ENCODE measurements at places on chromosomes 7 and 10.
A peak's percentile ranks its signal among the peaks of the same experiment; 100 is the strongest.

GRCh38 chr7:30549931-30550493 lies 44.7 kb upstream of the GARS1 start:
- DNase-seq = no peak

DNA sequence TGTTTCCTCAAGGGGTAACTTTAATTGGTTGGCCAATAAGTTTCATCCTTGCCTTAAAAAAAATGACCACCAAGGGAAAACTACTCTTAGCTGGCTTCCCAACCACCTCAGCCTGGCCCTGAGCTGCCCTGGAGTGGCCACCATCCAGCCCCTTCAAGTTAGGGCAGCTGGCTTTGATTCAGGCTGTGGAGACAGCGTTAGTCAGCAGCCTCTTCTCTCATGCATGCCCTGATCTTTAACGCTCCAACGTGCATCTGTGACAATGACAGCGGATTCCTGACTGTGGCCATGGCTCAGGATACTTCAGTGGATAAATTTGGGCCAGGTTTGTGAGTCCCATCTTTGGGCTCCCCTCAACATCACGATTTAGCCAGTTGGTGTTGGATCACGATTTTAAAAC lies 111.6 kb downstream of the RBM20 start:
- no peak for DNase-seq

DNA sequence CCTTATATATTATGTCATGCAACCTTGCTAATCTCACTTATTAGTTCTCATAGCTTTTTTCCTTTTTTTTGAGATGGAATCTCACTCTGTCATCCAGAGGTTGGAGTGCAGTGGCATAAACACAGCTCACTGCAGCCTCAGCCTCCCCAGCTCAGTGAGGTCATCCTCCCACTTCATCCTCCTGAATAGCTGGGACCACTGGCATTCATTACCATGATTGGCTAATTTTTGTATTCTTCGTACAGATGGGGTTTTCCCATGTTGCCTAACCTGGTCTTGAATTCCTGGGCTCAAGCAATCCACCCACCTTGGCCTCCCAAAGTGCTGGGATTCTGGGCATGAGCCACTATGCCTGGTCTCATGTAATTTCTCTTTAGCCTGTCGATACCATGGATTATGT lies 89.1 kb upstream of the TRIM24 start:
- DNase-seq = no peak

DNA sequence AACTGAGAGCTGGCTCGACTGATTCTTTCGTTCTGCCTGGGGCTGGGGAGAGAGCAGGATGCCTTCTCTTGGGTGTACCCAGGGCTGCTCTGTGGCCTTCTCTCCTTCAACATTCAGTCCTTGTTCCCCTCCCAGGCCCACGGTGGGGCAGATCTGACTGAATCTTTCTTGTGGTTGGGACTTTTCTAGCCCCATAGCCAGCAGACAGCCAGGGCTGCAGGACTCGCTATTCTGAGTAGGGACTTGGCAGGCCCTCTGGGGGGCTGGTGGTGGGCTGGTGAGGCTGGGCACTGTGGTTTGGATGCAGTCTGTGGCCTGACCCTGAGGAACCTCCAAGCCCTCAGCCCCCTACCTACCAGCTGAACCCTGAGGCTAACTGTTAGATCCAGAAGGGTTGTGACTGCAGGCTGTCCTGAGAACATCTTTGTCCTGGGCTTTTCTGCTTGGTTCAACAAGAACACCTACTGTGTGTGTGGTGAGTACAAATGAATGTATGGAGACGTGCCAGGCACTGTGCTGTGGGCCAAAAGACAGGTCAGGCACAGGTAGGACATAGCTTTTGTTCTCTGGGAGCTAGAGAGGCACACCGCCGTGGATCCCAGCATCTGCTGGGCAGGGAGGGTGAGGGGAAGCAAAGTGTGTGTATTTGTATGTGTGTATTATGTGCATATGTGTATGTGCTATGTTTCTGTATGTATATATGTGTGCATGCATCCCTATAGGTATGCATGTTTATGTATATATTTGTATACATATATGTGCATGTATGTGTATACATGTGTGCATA lies 2.1 kb upstream of the PALD1 start:
- DNase-seq = no peak

- DNase-seq = no peak
These were observed 75.6 kb upstream of the LYZL2 start for GRCh38 chr10:30705101-30705624.

DNA sequence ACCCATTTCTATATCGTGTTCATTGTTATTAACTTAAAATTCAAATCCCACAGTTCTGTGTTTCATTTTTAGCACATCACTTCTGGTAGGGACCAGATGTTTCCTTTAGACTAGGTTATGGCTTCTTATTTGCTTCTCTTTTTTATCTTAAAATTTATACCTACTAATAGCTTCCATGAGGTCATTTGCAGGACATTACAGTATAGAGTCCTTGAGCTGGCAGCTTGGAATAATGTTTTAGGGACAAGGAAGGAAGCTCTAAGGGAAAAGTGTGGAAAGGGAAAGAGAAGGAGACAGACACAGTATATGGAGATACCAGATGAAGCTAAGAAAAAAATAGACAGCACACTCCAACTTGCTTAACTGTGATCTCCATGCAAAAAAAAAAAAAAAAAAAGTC lies 48.8 kb upstream of the CD36 start:
- DNase-seq = no peak

DNA sequence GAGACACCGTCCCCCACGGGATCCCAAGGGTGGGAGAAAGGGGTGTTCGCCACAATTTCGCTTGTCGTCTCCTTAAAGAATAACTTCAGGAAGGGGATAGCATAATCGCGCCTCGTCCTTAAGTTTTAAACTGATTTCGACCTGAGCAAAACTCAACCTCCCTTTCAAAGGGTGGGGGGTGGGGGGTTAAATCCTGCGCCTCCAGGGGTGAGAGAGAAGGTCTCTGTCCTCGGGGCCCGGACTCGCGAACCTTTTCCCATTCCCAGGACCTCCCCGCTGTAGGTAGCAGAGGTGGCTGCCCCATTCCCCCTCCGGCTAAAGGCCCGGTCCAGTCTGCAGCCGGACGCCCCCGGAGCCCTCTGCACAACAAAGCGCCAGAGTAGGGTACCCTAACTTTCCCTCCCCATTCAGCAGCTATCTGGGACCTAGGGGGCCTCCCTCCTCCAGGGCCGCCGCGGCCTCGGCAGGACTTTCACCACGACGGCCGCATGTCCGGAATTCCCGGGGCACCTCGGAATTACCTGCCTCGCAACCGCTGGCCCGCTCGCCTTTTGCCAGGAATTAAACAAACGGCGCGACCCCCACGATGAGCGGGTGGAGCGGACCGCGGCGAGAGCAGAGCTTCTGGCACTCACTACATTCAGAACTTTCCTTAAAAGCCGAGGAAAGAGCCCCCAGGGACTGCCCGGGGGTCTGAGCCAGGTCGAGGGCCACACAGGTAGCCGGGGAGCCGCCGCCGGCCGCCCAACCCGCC lies 1.7 kb downstream of the CDK6 start:
- no peak for DNase-seq

DNA sequence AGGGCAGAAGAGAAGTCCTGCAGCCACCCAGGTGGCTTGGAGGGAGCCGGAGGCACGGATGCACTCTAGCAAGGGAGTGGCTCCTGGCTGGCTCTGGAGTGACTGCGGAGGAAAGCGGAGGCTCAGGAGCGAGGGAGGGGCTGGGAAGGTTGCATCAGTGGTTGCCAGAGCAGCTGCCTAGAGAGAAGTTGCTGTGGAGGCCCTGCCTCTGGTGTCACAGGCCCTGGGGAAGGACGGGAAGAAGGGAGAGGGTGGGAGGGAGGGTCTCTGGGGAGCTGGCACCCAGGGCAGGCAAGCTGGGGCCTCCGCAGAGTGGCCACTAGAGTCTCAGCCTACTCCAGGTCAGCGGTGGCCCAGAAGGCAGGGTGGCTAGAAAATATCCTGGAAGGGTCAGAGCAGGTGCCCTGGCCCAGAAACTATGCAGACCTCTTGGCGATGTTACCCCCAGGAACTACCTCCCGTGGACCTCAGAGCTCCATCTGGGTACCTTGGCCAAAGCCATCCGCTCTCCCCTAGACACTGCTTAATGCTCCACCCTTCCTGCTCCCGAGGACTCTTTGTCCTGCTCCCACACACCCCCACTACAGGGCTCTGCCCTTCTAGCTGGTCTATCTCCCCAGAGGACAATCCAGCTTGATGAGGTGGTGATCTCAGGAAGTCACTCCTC lies 164.3 kb downstream of the NRF1 start:
- no peak for DNase-seq

DNA sequence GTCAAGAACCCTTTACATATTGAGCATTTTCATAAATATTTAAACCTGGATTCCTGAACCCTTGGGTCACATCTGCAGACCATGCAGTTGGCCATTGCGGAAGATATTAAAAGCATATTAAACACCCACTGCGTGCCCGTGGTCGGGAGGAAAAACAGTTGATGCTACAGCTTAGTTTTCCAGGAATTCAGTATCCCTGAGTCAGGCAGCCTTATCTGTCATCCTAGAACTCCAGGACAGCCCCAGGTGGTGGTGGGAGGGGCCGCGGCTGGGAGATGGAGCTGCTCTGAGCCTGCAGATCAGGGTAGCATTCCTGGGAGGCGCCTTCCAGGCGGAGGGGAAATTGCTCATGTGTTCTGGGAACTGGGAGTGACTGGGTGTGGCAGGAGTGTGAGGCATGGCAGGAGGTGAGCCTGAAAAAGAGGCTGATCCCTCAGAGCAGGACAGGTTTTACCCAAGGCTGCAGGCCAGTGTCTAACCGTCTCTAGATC lies 222.9 kb upstream of the SH2B2 start:
- DNase-seq = no peak

DNA sequence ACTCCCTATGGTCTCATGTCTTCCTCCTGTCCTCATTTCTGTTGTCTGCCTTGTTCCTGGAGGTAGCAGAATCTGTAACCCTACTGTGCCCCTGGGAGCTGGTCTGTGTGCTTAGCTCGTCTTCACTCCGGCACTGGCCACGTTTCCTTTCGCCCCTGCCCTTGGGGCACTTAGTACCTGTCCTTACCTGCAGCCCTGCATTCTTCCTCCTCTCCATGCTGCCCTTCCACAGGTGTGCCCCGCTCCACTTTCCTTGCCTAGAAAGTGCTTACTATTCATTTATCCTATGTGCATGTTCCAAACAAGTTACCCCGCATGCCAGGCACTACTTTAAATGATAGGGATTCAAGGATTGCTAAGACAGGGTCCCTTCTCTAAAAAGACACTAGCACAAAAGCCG lies 199.9 kb upstream of the ZMIZ1 start:
- DNase-seq = no peak

DNA sequence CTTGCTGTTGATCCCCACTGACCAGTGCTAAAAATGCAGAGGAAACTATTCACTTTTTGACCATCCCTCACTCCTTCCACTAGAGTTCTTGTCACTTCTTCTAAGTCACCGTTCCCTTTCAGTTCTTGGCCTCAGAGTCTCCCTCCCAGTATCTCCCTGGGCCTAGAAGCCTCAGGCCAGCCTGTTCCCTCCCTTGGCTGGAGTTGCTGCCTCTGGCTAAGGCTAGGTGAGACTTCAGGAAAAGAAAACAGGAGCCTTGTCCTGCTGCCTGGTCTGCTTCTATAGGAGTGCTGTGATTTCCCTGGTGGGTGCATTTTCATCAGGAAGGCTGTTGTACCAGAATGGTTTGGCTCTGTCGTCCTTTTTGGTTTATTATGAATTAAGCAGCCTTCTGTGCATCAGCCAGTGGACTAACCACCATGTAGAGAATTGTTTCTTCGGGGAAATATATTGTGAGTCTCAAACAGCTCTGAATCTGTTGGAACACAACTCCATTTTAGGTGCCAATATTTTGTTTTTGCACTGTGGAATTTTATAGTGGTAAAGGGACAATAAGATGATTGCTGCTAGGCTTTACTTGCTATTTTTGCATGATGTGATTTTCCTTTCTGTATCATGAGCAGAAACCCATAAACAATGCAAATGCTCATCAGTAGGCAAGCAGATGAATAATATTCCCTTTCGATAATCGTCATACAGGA lies 233.4 kb upstream of the FZD1 start:
- DNase-seq = no peak

- DNase-seq = no peak
These were observed 60.1 kb downstream of the SHTN1 start for GRCh38 chr10:116944911-116945310.

DNA sequence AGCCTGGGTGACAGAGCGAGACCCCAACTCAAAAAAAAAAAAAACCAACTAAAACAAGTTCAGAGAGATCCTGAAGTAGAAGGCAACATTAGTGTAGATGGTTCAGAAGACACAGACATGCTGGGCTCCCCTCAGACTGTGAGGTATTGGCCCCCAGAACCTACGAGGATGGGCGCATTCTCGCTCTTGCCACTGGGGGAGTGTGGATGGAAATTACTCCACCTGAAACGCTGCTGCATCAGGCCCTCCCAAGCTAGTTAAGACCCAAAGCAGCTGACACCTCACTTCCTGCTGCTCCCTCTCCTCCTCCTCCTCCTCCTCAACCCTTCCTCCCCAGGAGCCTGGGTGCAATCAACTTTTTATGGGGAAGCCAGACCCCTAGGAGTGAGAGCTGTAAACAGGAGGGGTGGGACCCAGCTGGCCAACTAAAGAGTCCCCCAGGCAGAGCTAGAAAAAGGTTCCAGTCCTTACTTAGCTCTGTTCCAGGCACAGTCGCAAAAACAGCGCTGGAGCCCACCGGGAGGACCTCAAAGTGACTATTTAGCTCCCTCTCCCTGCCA lies 7.4 kb downstream of the SH3PXD2A start:
- no peak for DNase-seq

- DNase-seq = peak; percentile 43
These were observed 36.6 kb downstream of the SRPK2 start for GRCh38 chr7:105352018-105352612.

GRCh38 chr10:121556455-121556854 lies 41.8 kb downstream of the FGFR2 start:
- no peak for DNase-seq

DNA sequence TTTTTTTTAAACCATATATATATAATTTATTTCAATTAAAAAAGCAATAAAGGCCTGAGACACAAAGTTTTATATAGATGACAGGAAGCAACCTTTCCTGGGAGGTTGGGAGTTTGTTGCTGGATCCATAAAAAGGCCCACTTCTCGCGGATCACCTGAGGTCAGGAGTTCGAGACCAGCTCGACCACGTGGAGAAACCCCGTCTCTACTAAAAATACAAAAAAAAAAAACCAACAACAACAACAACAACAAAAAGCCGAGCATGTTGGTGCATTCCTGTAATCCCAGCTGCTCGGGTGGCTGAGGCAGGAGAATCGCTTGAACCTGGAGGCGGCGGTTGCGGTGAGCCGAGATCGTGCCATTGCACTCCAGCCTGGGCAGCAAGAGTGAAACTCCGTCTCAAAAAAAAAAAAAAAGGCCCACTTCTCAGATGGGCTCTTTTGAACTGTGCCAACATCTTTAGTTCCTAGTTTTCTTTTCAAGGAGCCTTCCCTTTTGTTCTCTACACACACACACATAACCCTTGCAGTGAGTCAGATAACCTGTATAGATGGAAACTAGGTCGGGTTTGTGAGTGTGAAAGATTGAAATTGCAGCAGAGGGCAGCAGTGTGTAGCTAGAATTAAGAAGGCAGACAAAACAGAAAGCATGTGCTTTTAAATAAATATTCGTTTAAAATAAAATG lies 1.2 kb upstream of the SMNDC1 start:
- peak; percentile 19 for DNase-seq

GRCh38 chr7:84412161-84412969 lies 217.8 kb upstream of the SEMA3A start:
- DNase-seq = no peak

Data from stimulated activated CD8-positive, alpha-beta memory T cell treated with anti-CD3 and anti-CD28 coated beads, Interleukin-7, amount 100 ng/mL, for 4 hours (primary cell).